ENCODE measurements at places on chromosomes 16 and 17.

GRCh38 chr17:81111066-81111465, 54.2 kb upstream of the PVALEF start:
- DNase-seq, result no peak

DNA sequence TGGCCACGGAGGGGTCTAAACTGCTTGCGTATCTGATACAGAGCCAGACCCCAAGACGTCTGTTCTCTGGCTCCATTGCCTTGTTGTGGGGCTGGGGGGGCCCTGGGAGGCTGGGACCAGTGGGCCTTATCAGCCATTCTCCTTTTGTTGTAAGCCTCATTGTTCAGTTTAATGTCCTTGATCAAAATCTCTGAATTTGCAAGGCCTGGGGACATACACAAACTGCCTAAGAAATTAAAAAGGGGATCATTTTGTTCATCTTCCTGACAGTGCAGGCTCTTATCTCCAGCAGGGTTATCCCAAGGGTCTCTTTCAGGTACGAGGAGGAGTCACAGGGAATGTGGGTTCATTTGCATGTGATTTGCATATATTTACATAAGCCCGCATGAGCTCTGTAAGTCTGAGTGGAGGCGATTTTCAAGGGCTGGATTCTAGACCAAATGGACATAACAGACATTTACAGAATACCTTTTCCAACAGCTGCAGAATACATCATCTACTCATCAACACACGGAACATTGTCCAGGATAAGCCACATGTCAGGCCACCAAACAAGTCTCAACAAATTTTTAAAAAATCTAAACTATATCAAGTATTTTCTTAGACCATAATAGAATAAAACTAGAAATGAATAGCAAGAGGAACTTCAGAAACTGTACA, 269.8 kb downstream of the RBFOX1 start:
- DNase-seq, result no peak

DNA sequence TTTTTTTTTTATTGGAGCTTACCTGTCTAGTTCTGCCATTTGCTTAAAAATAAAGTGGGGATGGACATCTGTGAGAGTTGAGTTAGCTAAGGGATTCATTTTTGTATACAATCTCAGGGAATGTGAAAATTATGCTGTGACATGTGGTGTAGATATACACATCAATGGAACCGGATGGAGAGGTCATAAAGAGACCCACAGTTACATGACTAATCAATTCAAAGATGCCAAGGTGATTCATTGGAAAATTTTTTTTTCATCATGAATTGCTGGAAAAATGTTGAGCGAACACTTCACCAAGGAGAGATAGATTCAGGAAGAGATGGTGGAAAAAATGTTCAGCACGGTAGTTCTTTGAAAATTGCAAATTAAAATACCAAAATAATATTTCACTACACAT, 605.4 kb upstream of the KIF2B start:
- DNase-seq, result peak; percentile 0

GRCh38 chr17:835263-835662, 53.1 kb downstream of the MRM3 start:
- DNase-seq, result no peak

- peak; percentile 79 for DNase-seq
These were observed 129.1 kb downstream of the SNX11 start for GRCh38 chr17:48236681-48237134.

DNA sequence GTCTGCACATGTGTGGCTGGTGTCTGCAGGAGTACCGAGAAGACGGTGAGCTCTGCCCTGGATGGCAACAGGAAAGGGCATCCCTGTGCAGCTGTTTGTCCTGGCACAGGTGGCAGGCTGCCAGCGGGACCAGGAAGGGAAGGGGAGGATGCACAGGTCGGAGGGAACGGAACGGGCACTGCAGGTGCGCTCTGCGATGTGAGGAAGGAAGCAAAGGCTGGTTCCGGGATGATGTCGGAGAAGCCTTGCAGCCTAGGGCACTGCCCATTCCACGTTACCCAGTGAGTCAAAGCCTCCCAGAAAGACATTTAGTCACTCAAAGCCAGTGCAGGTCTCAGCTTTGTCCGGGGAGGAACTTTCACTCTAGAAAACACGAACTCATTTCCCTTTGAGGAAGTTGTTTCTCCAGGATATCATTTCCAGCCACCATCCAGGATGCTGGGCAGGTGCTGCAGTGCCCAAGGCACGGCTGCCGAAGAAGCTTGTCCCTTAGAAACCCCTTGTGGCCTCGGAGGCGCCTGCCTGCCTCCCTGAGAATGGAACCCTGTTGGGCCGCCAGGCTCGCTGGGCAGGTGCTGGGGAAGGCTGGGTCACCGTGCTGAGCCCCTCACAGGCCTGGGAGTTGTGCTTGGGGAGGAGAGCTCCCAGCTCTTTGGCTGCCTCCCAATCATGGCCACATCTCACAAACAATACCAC, 4.5 kb upstream of the TMEM235 start:
- no peak for DNase-seq

DNA sequence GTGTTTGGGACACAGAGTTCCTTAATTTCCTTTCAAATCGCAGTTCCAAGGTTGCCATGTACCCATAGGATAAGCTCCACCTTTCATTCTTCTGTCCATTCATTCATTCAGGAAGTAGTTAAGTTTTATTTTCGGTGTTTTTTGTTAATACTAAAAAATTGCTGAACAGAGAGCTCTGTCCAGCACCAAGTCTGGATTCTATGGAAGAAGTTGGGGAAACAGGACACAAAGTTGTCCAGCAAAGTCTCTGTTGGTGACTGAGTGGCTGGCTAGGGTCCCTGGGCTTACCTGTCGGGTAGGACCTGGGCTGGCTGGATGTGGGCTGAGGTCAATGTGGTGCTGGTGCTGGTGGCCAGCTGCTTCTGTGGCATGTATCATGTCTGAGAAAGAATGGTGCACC, 17.6 kb upstream of the CCL2 start:
- no peak for DNase-seq

- DNase-seq, result no peak
These were observed 157.8 kb downstream of the AXIN2 start for GRCh38 chr17:65403626-65404025.

DNA sequence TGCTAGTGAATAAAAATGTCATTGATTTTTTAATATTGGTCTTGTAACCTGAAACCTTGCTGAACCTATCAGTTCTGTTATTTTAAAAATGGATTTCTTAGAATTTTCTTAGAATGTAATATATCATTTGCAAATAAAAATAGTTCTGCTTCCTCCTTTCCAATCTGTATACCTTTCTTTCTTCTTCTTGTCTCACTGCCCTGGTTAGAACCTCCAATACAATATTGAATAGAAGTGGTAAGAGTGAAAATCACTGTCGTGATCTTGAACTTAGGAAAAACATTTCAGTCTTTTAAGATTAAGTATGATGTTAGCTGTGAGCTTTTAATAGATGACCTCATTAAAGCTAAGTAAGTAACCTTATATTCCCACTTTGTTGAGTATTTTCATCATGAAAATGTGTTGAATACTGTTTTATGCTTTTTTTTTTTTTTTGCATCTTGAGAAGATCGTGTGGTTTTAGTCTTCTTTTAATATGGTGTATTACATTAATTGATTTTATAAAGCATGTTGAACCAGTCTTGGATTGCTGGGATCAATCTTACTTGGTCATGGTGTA, 104.8 kb upstream of the NACA2 start:
- DNase-seq, result no peak

DNA sequence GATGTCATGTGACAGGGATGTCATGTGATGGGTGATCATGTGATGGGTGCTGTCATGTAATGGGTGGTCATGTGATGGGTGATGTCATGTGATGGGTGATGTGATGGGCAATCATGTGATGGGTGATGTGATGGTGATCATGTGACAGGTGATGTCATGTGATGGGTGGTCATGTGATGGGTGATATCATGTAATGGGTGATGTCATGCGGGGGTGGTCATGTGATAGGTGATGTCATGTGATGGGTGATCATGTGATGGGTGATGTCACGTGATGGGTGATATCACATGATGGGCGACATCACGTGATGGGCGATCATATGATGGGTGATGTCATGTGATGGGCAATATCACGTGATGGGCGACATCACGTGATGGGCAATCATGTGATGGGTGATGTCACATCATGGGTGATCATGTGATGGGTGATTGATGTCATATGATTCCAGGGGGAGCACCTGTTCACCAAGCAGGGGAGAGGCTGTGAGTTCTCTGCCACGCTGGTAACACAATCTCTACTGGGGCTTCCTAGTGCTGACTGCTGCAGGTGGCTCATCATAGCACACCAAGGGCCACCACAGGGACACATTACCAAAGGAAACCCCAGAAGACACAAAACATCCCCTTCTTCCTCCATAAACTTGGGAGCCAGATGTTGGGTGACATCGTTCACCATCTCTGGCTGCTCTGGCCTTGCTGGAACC, 16.5 kb downstream of the CD300LB start:
- DNase-seq, result peak; percentile 30

GRCh38 chr16:11727796-11728543, 14.7 kb downstream of the TXNDC11 start:
- DNase-seq, result no peak

GRCh38 chr16:88712362-88712979, 6.2 kb downstream of the CTU2 start:
- DNase-seq, result no peak

- peak; percentile 29 for DNase-seq
These were observed 17.1 kb downstream of the C16orf82 start for GRCh38 chr16:27083861-27084261.

DNA sequence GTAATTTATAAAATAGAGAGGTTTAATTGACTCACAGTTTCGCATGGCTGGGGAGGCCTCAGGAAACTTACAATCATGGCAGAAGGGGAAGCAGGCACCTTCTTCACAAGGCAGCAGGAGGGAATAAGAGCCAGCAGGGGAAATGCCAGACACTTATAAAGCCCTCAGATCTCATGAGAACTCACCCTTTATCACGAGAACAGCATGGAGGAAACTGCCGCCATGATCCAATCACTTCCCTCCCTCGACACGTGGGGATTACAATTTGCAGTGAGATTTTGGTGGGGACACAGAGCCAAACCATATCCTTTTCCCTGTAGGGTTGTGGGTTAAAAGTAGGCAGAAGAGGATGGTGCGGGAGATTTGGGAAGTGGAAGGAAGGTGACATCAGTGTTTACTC, 101.4 kb downstream of the BMERB1 start:
- DNase-seq, result no peak

DNA sequence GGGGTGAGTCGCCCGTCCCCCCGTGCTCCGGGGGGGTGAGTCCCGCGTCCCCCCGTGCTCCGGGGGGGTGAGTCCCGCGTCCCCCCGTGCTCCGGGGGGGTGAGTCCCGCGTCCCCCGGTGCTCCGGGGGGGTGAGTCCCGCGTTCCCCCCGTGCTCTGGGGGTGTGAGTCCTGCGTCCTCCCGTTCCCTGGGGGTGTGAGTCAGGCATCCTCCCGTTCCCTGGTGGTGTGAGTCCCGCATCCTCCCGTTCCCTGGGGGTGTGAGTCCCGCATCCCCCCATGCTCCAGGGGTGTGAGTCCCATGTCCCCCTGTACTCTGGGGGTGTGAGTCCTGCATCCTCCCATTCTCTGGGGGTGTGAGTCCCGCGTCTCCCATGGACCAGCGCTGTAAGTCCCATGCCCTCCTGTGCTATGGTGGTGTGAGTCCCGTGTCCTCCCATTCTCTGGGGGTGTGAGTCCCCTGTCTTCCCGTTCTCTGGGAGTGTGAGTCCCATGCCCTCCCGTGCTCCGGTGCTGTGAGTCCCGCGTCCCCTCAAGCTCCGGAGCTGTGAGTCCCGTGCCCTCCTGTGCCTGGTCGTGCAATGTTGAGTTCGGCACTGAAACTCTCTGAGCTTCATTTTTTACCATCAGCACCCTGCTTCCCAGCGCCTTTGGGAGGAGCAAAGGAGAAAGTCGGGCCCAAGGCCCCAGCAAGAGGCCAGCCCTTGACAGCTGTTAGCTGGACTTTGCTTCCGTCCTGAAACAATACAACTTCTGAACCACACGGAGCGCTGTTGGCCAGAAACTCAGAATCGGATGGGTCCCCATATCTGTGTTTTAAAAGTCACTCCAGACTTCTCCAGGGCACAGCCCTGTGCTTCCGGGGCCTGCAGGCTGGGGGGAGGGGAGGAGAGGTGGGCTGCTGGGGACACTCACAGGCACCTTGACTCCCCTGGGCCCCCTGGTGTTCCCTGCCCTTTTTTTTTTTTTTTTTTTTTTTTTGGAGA, 11.5 kb upstream of the ZC3H18 start:
- DNase-seq, result peak; percentile 39

- DNase-seq, result no peak
These were observed 129.1 kb downstream of the STX8 start for GRCh38 chr17:9446528-9446927.

DNA sequence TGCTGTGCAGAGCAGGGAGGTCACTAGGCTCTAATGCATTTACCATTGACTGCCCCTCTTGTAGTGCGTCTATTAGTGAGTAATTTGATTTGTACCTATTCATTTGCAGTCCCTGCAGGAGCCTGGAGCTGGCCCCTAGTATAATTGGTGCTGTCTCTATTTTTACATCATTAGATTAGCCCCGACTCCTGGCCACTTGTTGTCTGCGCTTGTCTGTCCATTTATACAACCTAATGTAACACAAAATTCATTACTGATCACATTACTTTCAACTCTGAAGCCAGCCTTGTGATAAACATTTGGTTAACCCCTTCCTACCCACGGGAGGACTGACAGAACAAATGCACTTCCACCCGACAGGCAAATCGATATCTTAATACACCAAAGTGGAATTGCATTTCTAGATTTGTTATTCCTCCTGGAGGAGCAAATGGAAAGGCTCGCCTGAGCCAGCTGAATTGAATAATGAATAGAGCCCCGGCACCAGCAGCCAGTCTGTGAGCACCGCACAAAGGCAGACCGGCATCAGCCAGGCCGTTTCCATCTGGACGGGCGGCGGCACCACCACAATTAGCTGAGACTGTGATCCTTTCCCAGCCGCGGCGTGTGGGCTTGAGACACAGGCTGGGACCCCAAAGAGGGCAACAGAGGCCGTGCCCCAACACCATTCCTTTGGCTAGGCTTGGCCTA, 18.7 kb upstream of the TBX2 start:
- no peak for DNase-seq

DNA sequence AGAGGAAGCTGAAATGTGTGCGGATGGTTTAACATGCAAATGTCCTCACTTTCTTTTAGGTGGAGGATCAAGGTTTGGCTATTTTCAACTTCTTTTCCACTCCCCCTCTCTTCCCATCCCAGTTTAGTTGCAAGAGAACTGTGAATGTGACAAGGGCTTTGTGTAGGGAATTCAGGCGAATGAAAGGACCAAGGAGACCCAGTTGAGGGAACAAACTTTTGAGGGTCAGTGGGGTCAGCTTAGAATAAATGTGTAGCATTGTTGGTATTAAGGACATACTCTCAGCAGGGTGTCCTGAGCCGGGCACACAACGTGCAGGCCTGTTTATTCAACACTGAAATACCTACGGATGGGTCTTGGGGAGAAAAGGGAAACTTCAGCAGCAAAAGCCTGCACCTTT, 346.0 kb downstream of the PMP22 start:
- DNase-seq, result no peak

DNA sequence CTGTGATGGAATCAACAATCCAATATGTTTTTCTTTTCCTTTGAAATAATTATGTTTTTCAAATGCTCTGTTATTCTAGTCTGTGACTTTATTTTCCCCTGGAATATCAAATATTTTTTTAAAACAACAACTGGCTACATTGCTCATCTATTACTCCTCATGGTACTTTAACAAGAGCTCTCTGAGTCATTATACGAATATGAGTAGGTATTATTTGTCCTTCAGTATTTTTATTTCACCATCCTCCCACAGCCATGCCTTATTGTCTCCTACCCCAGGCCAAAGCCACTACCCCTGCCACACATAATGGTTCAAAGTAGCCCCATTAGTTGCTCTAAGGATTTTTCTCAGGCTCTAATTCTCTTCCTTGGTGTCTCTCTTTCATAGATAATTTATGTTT, 1572.3 kb downstream of the CDH8 start:
- no peak for DNase-seq

GRCh38 chr16:16126896-16127295, 96.4 kb downstream of the ABCC6 start:
- no peak for DNase-seq

All from RWPE1 (cell line).